ENCODE measurements at places on chromosomes 5 and 9.

DNA sequence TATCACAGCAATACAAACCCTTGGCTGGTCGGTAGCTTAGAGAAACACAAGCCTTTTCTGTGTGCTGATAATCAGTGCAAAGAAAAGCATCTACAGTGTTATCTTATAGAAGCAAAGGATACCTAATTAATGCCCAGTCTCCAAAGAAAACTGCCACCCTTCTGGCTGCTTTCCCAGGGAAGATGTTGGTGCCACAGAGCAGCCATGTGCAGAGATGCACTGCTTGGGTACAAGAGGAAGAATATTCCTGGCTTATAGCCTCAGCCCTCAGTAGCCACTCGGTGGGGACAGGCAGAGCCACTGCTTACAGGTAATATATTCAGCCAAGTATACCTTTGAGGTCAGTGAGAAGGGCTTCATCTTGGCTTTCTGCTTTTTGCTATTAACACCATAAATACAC is 185.3 kb downstream of the PCSK1 start:
- DNase-seq = no peak

GRCh38 chr5:126066836-126067235 is 356.4 kb upstream of the GRAMD2B start:
- no peak for DNase-seq

DNA sequence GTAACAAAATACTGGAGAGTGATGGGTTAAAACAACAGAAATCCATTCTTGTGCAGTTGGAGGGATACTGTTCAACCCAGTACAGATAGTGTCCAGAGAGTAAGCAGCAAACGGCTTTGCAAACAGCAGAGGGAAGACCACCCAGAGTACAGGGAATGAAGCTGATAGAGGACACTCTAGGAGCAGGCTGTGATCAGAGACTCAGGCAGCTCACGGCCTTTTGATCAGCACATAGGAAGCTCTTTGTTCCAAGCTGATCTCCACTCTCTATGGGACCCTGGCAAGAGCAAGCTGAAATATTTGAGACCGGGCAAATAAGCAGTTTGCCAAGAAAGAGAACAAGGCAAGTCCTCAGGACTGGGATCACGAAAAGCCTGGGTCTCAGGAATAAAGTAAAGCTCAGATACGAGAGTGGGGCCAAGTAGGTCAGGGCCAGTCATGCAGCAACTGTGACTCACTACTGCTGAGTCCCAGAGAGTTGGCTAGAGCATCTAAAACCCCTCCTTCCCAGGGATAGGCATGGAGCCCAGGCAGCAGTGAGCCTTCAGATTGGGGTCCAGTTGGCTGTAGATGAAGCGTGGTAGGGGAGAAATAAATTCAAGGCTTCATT is 52.4 kb downstream of the MELK start:
- DNase-seq = no peak

DNA sequence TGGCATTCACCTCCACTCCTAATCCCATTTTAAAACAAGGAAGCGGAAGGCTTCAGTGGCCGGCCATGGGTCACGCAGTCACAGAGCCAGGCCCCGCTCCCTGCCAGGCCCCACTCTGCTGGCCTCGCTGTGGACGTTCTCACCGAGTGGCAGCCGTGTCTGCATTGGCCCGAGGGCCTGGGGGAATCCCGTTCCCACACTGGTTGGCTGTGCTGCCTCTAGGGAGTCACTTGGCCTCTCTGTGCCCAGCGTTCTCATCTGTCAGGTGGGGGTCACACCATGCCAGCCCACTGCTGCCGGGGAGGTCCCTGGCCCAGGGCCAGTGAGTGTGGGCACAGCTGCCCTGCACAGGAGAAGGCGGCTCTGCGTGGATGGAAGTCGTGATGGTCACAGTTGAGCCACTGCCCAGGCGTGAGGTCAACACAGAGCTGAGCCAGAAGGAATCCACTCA is 13.4 kb upstream of the SLC9A3 start:
- DNase-seq = no peak

DNA sequence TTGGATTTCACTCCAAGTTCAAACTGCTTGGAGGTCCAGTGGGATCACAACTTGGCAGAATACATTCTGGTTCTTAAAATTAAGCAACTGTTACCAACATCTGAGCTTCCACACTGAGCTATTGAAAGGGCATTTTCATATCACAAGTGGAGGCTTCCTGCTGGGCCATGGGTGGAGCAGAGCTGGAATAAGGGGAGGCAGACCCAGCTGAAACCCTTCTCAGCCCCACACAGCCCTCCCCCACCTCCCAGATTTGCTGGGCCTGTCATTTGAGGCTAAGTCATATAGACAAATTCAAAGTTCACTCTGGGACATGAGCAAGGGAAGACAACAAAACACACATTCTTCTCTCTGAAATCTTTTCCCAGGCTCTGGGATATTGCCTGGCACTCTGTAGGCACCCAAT is 79.9 kb downstream of the ACTL7B start:
- DNase-seq = no peak

- DNase-seq = no peak
These were observed 37.1 kb downstream of the LAMC3 start for GRCh38 chr9:131046093-131046380.

GRCh38 chr5:14741131-14741530 is 76.6 kb downstream of the OTULIN start:
- DNase-seq = no peak

DNA sequence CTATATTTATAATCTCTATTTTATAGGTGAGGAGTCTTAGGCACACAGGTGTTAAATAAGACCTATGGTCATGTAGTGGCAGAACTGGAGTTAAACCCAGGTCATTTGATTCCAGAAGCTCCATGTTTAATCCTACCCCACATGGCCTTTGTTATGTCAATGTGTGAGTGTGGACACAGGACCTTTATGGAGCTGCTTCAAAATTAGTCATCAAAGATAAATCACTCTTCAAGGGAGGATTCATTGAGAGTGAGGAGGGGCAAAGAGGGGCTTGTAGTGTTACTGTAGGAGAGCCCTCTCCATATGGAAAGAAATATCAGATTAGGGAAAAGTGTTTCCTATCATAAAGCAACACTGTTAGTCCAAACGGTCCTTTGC is 74.6 kb upstream of the ARRDC3 start:
- no peak for DNase-seq

All from activated T-helper 1 cell treated with anti-CD3 and anti-CD28 coated beads, Interleukin-2, amount 50 U/mL, for 16 hours (primary cell).